ENCODE measurements at places on chromosomes 5 and 9.

GRCh38 chr9:127211983-127212382, 52.6 kb upstream of the GARNL3 start:
- DNase-seq, result no peak

GRCh38 chr9:119861842-119862241, 492.6 kb upstream of the BRINP1 start:
- no peak for DNase-seq

GRCh38 chr5:143671674-143672569, 140.0 kb upstream of the HMHB1 start:
- no peak for DNase-seq

GRCh38 chr5:143239882-143240518, 163.5 kb downstream of the NR3C1 start:
- no peak for DNase-seq

- DNase-seq, result no peak
Observed at GRCh38 chr9:3732077-3733038, 206.6 kb upstream of the RFX3 start.

GRCh38 chr9:38670542-38671371, 49.2 kb downstream of the FAM240B start:
- DNase-seq, result no peak

DNA sequence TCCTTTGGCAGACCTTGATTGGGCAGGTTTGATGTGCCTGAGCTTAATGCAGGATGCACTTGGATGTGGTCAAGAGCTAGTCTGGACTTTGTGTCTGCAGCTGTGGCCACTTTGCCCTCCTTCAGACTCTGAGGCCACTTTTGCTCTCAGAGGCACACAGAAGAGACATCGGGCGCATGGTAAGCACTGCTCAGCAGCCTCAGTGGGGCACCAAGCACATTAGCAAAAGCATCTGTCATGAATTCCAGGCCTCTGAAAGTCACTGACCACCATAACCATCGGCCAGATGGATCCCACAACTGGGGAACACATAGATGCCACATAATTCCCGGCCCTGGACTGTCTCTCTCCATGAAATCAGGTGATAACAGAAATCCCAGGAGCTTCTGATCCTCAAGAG, 34.3 kb upstream of the ZNF782 start:
- DNase-seq, result no peak

GRCh38 chr9:2424619-2425033, 197.0 kb upstream of the VLDLR start:
- DNase-seq, result no peak

DNA sequence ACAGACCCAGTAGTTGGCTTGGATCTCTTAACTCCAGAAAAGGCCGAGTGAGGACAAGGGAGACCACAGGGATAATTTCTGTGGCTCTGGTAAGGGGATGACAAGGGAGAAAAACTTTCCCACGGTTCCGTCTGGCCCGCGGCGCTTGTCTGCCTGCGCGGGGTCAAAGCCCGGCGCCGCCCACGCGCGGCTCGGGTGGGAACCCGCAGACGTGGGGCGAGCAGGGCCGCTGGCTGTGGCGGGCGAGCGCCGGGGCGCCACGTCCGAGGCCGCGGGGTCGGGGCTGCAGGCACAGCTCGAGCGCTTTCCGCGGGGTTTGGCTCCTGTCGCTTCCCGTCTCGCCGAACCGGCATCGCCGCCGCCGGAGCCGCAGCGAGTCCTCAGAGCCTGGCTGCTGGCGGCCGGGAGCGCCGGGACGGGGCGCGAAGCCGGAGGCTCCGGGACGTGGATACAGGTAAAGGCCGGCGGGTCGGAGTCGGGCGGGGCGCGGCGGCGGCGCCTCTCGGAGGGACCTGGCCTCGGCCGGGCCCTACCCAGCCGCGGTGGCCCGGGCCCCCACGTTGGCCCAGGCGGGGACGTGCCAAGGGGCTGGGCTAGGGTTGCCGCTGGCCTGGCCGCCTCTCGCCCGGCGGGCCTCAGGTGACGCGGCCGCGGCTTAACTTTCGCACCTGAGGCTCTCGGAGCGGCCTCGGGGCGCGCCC, at the start of gene RNF180:
RNF180 (plus strand) TSS at position 344 of the 701 bp plus-strand sequence. CDS start 34,965 bp downstream, outside the sequence.
- DNase-seq, result no peak

- DNase-seq, result no peak
Observed at GRCh38 chr9:107410420-107410819, 79.1 kb downstream of the KLF4 start.

GRCh38 chr5:90866333-90866732, 307.7 kb downstream of the ADGRV1 start:
- DNase-seq, result no peak

GRCh38 chr9:71795097-71795813, 26.9 kb upstream of the CEMIP2 start:
- no peak for DNase-seq

- no peak for DNase-seq
Observed at GRCh38 chr5:161396171-161396570, 150.4 kb downstream of the GABRB2 start.

DNA sequence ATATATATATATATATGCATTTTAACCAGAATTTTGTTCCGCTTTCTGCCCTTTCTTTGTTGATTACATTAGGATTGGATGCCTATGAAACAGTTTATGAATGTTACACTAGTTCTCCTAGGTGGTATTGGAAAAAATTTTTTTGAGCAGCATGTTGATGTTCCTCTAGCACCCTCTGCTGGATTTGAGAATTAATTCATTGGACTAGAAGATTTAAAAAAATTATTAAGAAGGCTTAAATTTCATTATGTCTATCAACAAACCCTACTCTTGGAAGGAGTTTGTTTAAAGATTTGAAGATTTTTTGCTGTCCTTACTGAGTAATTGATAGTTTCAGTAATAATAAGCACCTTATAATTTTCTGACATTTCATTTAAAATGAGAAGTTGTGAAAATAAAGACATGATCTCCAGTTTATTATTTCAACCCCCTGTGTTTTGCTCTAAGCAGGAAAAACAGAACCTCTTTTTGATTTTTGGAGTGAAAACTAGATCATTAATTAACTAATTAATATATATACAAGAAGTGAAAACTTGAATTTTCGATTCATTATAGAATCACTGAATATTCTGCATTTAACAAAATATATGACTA, 89.6 kb downstream of the CCDC171 start:
- DNase-seq, result no peak

- no peak for DNase-seq
Observed at GRCh38 chr5:91053741-91054025, 329.4 kb downstream of the ARRDC3 start.

GRCh38 chr5:66285343-66285922, 141.3 kb downstream of the SREK1 start:
- no peak for DNase-seq

DNA sequence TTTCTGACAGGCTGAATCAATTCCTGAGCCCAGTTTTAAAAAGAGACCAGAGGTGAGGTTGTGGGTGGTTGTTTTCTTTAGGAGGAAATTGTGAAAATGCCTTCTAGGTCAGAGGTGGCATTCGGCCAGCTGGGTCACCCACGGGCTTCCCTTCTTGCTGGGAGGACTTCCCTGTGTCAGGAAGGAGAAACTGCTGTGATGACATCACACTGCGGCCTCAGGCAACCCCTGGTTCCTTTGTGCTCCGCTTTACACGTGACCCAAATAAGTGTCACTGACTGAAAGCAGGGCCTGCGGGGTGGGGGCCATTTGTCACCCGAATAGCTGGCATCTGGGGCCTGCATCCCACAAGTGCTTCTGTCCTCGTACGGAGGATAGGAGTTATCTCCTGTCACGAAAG, 39.7 kb downstream of the FABP6 start:
- no peak for DNase-seq

- no peak for DNase-seq
Observed at GRCh38 chr5:93831449-93831848, 90.0 kb upstream of the POU5F2 start.

GRCh38 chr9:92463984-92464383, 18.3 kb downstream of the ASPN start:
- DNase-seq, result no peak

- DNase-seq, result no peak
Observed at GRCh38 chr9:4328723-4329122, 28.9 kb upstream of the GLIS3 start.

DNA sequence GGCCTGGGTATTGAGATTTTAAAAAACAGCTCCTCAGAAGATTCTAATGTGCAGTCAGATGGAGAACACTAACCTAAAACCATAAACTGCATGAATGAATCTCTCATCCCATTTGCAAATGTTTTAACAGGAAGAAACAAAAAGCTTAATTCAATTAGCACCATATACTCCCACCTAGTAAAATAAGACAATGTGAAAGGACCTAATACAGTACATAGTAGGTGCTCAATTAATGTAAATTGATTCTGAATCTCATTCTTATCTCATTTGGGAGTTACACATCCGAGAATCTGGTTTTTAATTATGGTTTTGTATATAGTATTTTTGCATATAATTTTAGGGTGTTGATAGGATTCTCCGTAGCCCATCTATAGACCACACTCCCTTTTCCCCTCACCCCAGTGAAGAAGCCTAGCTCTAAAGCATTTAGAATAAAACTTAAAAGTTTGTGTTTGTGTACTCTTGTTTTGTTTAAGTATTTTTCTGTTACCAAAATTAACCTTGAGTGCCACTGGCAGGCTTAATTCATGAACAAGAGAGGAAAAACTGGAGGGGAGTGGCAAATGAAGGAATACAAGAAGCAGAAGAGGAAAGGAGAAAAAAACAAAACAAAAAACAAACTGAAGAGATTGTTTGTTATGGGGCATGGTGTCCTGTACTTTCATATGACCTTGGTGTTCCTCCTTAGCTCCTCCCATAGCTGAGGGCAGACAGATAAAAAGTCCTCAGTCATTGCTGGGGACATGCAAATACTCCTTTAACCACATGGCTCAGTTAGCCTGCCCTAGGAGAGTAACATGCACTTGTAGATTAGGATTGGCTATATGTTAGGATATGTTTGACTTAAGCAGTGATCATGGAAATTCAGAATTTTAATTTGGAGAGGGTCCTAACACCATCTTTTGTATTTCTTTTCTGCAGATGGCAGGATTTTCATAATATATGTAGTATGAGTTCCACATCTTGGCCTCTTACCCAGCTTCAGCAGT, 1.2 kb downstream of the RNF14 start:
- DNase-seq, result no peak

GRCh38 chr9:130634191-130634768, 30.1 kb upstream of the PRDM12 start:
- DNase-seq, result no peak

DNA sequence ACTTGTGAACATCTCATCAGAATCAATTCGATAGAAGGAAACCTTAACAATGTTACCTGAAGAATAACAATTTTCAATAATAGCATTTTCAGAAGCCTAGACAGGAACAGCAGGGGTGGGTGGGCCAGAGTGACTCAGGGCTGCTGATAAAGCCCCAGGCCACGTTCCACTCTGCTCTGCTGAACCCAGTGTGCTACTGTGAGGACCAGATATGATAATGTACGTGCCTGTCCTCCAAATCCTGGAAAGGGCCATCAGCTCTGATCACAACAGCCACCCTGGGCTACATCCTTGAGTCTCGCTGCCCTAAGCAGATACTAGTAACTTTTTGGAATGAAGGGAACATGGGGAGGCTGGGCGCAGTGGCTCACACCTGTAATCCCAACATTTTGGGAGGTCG, 91.3 kb downstream of the PRRT1B start:
- no peak for DNase-seq

GRCh38 chr9:105979290-105979689, 284.9 kb downstream of the TMEM38B start:
- no peak for DNase-seq

DNA sequence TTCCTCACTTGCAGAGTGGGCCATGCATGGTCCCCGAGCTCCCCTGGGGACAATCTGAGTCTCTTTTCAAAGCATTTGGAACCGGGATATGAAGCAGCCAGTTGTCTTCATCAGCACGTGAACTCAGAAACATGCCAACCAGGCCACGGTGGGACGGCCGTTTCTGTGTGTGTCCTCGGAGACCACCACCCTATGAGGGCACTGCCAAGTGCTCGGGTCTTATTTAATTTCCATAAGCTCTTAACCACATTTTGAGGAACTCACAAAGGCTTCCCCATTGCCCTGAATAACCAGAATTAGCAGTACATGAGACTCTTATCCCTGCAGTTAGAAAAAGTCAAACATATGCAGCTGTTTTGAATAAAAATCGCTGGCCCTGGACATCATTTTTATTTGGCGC, 60.1 kb downstream of the OTULIN start:
- no peak for DNase-seq

DNA sequence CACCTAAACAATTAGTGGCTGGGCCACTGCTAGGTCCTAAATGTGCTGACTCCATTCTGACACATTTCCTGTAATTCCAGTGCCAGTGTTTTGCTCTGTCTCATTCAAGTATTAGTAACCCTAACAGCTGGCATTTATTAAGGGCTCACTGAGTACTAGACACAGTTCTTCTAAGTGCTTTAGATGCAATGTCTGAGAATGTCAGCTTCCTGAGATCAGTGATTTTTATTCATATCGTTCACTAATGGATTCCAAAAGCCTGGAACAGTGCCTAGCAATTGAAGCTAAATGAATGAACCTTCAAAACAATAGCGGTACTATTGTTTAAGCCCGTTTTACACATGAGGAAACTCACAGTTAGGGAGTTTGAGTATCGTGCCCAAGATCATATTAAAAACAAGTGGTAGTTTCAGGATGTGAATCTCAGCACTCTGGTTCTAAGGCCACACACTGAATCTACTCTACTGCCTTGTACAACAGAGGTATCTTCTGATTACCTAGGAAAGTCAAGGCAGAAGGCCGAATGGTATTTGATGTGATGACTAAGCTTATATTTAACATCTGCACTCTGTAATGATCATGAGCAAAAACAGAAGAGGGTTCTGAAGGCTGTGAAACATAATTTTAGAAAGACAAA, 304.0 kb downstream of the PJA2 start:
- DNase-seq, result no peak

- no peak for DNase-seq
Observed at GRCh38 chr9:105150991-105151685, 93.3 kb upstream of the SLC44A1 start.

GRCh38 chr5:173547579-173547978, 68.9 kb downstream of the BOD1 start:
- DNase-seq, result no peak

DNA sequence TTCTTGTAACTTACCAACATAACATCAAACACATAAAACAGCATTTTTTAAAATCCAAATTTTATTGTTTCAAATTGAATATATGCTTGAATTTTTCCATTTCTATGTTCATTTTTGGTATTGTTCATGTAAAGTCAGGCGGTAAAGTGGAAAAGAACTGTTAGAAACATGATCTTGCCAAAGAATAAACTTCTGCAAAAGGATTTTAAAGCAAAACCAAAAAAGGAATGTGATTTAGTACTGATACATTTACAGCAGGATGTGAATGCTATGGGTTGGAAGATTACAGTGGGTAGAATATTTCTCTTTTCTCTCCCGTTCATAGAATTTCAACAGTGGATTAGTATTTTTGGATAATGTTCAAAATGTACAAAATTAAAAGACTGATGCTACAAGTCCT, 277.2 kb upstream of the MPDZ start:
- DNase-seq, result no peak
